Activated CD8-positive, alpha-beta T cell treated with anti-CD3 and anti-CD28 coated beads, Interleukin-2, amount 10 ng/mL, durations not matched to agents 7 days and 5 days (primary cell): ENCODE measurements at places on chromosomes 16 and 17. TPM values are rescaled to one million over a fixed set of nuclear protein-coding genes. Genes with fewer than 3 reads are reported as not detected.
A peak's percentile ranks its signal among the peaks of the same experiment; 100 is the strongest.

DNA sequence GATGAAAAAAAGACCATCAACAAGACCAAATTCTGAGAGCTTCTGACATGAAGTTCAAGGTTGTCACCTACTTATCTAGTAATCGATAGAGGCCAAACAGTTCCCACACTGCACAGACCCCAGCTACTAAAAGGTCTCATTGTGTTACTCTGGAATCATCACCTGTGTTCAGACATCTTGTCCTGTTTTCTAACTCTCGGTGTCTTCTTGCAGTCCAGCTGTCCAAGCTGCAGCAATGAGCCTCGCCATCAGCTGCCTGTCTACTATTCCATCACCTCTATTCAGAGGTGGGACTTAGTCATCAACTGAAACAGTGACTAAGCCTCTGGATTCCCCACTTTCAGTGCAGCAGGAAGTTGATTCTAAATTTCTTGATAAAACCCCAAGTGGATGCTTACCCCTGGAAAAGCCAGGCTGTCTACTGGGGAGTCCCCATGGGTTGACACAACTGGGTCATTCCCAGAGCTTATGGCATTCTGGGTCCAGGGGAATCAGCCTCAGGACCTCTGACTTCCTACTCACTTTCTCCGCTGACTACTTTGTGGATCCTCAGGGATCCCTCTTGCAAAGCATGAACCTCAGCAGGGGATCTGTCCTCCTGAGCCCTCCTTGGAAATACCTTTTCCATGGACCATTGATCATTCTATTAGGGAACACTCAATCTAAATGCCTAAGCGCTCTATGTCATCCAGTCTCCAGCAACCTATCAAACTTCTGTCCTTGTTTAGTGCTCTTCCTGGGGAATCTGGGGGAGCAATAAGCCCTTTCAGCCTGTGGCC, 46.5 kb downstream of the HNF1B start:
- DNase-seq: no peak
- peaks cover 11% of the 10 kb centered on the region for H3K27me3 ChIP-seq
- H3K4me3 ChIP-seq: no peak overlapping the region
- H3K4me1 ChIP-seq: peaks cover 8% of the 10 kb centered on the region

- H3K4me1 ChIP-seq: peaks cover 30% of the 10 kb centered on the region
- DNase-seq: no peak
- H3K4me3 ChIP-seq: peak overlapping the region; percentile 99
- peaks cover 22% of the 10 kb centered on the region for H3K27me3 ChIP-seq
These were observed 617 bp upstream of the SCRN2 start for GRCh38 chr17:47841488-47842291.

GRCh38 chr16:31242206-31242605, 17.6 kb upstream of the ITGAM start:
- H3K36me3 ChIP-seq: no peaks in the 10 kb centered on the region
- H3K4me3 ChIP-seq: no peak overlapping the region
- no peak overlapping the region for H3K27ac ChIP-seq
- peaks cover 10% of the 10 kb centered on the region for H3K27me3 ChIP-seq

GRCh38 chr17:73465953-73466230, 154.1 kb upstream of the CDC42EP4 start:
- no peak overlapping the region for H3K4me3 ChIP-seq
- no peak overlapping the region for H3K27ac ChIP-seq
- no peaks in the 10 kb centered on the region for H3K27me3 ChIP-seq
- H3K36me3 ChIP-seq: no peaks in the 10 kb centered on the region
- peaks cover 5% of the 10 kb centered on the region for H3K4me1 ChIP-seq
- no peak for DNase-seq

- H3K4me1 ChIP-seq: no peaks in the 10 kb centered on the region
- H3K36me3 ChIP-seq: no peaks in the 10 kb centered on the region
- no peaks in the 10 kb centered on the region for H3K27me3 ChIP-seq
- H3K27ac ChIP-seq: no peak overlapping the region
- no peak overlapping the region for H3K4me3 ChIP-seq
These were observed 36.5 kb downstream of the TBCD start for GRCh38 chr17:82788206-82789001.

DNA sequence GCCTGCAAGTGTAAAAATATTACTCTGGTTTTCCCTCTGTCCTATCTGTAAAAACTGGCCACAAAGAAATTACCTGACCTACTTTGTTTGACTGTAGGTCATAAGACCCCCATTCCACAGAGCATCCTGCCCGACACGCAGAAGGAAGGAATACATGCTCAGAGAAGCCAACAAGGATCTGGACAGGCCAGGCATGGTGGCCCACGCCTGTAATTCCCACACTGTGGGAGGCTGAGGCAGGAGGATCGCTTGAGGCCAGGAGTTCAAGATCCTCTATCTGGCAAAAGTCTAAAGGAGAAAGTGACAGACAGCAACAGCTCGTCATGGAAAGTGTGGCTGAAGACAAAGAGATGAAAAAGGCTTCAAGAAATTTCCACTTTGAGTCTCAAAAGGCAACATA, 78.2 kb upstream of the RNU2-1 start:
- peaks cover 9% of the 10 kb centered on the region for H3K4me1 ChIP-seq
- H3K4me3 ChIP-seq: no peak overlapping the region
- no peaks in the 10 kb centered on the region for H3K36me3 ChIP-seq
- no peaks in the 10 kb centered on the region for H3K27me3 ChIP-seq

GRCh38 chr17:78110363-78111015, 18.1 kb downstream of the TMC6 start:
- H3K36me3 ChIP-seq: peaks cover 64% of the 10 kb centered on the region
- no peak overlapping the region for H3K4me3 ChIP-seq
- peaks cover 32% of the 10 kb centered on the region for H3K4me1 ChIP-seq
- DNase-seq: no peak

DNA sequence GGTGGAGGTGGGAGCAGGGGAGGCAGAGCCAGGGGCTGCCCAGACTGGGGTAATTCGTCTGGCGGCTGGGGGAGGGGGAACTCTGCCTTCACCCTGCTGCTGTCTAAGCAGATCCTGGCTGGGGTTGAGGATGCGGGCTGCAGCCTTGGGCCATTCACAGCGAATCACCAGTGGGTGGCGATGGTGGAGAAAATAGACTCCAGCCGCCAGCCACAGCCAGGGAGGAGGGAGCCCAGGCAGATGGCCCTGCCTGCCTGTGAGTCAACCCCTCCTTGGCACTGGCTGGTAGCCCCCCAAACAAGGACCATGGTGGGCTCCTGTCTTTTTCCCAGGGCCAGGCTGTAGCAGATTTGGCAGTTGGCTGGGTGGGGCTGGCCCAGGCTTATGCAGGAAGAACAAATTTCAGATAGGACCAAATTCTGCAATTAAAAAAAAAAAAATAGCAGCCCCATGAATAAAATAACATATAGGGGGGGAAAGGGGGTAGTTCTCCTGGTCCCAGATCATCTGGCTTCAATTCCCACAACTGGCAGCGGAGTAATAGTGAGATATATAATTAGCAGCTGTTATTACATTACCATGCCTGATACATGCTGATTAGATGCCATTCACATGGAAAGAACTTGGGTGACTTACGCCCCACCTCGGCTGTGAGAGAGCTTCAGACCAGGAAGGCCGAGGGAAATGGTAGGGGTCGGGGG, 41.5 kb upstream of the CDH5 start:
- no peak for DNase-seq
- peaks cover 7% of the 10 kb centered on the region for H3K27me3 ChIP-seq
- H3K36me3 ChIP-seq: no peaks in the 10 kb centered on the region
- no peak overlapping the region for H3K27ac ChIP-seq
- no peak overlapping the region for H3K4me3 ChIP-seq

DNA sequence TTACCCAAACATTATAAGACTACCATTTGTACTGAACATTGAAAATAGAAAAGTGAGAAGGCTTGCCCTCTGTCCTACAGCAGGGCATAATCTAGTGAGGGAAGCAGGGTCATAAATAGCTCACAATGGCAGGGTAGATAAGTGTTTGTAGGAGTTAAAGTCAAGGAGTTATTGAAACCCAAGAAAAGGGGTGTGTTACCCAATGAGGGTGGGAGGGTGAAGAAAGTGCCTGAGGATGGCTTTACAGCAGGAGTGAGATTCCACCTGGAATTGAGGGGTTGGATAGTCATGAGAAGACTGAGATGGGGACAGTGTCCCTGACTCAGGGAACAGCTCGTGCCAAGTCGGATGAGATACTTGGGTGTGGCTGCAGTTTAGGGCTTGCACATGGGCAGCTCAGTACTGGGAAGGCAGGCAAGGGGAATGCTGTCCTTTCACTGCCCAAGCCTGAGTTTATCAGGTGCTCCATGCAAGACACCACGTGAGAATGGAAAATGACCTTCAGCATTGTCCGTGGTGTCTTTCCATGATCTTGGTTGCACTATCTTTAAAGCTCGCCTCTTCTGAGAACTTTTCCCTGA, 393.2 kb upstream of the MAF start:
- H3K4me3 ChIP-seq: no peak overlapping the region
- H3K4me1 ChIP-seq: no peaks in the 10 kb centered on the region
- no peaks in the 10 kb centered on the region for H3K27me3 ChIP-seq
- H3K27ac ChIP-seq: no peak overlapping the region
- no peaks in the 10 kb centered on the region for H3K36me3 ChIP-seq

DNA sequence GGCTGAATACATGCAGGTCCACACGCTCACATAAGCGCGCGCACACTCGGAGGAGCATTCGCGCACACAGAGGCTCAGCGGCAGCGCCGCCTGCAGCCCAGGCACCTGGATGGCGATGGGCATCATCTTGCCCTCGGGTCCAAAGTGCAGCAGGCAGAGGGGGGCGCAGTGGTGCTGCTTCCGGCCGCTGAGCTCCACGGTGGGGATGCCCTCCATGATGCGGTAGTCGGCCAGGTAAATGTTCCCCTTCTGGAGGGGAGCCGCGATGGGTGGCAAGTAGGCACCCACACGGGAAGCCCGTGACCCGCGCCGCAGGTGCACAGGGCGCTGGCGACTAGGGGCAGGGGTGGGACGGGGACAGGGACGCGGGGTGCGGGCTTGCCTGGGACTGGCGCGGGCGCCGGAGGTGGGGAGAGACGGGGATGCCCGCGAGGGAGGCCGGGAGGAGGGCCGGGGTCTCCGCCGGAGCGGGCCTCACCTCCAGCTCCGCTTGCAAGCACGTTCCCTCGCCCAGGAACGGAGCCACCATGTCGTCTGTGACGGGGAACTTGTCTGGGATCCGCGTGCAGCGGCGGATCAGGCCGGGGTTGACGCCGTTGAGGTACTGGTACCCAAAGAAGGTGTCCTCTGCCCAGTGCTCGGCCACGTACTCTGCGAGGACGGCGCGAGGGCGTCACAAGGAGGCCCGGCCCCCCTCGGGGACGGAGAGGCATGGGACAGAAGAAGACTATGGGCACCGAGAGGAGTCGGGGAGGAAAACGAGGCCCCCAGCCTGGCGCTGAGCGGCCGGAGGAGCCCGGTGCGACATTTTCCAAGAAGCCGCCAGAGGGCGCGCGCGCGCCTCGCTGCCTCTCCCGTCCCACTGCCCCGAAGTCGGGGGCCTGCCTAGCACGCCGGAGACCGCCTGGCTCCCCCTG, 8.0 kb downstream of the ALOX12B start:
- H3K36me3 ChIP-seq: peaks cover 5% of the 10 kb centered on the region
- H3K4me1 ChIP-seq: peaks cover 20% of the 10 kb centered on the region
- peaks cover 16% of the 10 kb centered on the region for H3K27me3 ChIP-seq
- peak overlapping the region; percentile 83 for H3K27ac ChIP-seq
- peak overlapping the region; percentile 86 for H3K4me3 ChIP-seq

- DNase-seq: no peak
- H3K4me3 ChIP-seq: no peak overlapping the region
- H3K4me1 ChIP-seq: no peaks in the 10 kb centered on the region
- H3K27me3 ChIP-seq: peaks cover 7% of the 10 kb centered on the region
These were observed 17.9 kb upstream of the ALDH3A2 start for GRCh38 chr17:19630661-19631060.

DNA sequence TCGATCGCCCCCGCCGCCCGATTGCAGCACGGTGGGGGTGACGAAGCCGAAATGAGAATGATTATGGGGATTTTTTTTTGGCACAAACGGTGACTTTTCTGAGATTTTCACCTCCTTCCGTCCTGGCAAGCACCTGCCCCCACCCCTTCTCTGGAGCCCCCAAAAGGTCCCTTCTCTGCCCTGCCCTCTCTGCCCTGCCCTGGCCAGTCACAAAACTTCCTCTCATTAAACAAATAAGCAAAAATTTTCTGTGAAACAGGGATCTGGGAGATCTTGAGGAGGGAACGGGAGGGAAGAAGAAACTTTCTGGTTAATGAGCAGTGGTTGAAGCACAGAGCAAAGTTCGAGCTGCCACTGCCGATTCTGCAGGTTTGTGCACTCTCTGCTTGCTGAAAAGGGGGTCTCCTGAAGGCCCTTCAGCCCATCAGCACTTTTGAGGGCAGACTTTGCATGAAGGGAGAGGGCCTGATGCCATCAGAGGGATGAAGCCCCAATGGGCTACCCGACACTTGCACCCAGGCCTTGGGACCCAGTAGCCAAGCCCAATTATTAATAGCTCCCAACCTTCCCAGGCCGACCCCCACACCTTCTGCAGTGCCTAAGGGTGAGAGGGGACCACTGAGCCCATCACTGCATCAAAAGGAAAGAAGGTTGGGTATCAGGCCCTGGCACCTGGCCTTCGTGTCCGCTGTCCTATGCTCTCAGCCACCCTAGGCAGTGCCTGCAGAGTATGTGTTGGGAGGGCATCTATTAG, 1.0 kb upstream of the HOXB8 start:
- no peak overlapping the region for H3K4me3 ChIP-seq
- no peak overlapping the region for H3K27ac ChIP-seq
- no peaks in the 10 kb centered on the region for H3K36me3 ChIP-seq

DNA sequence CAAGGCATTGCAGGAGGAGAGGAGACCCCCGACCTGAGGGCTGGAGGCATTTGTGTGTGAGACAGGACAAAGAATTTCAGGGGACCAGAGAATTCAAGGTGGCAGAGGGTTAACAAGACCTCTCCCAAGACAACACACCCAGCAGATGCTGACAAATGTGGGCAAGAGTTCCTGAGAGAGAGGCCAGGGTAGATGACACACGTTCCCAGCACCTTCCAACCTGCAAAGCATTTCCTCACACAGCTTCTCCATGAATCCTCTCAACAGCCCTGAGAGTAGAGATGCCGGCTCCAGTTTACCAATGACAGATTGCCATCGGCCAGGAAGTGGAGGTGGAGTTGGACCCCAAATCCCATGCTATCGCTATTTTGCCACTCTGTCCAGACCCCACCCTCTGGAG, 25.0 kb downstream of the WNT3 start:
- no peaks in the 10 kb centered on the region for H3K36me3 ChIP-seq
- DNase-seq: no peak
- H3K4me1 ChIP-seq: no peaks in the 10 kb centered on the region
- H3K27ac ChIP-seq: no peak overlapping the region
- peaks cover 19% of the 10 kb centered on the region for H3K27me3 ChIP-seq

Gene CDRT15L2
- not detected for total RNA-seq

Gene SPIRE2
- 0.08 TPM for total RNA-seq

Gene TPSD1
- not detected for total RNA-seq

Gene GAN
- total RNA-seq: 8.5 TPM

Gene BCL6B
- total RNA-seq: 0.63 TPM

Gene TAC4
- not detected for total RNA-seq
